AG09309 (cell line): ENCODE measurements at places on chromosomes 2 and 18.
A peak's percentile ranks its signal among the peaks of the same experiment; 100 is the strongest.

DNA sequence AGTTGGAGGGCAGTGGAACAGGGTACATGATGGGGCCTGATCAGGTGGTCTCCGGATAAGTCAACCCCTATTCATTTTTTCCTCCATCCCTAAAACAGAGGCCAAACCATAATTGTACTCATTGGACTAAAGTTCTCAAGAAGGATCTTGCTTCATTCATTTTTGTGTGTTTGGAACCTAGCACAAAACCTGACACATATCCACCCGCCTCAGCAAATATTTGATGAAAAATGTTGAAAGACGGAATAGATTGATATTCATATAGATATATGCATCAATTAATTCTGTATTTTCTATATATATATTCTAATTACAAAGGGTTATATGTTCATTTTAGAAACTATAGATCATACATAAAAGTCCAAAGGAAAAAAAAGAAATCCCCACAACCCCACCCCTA, 21.9 kb downstream of the SLC4A1AP start:
- no peak for DNase-seq

DNA sequence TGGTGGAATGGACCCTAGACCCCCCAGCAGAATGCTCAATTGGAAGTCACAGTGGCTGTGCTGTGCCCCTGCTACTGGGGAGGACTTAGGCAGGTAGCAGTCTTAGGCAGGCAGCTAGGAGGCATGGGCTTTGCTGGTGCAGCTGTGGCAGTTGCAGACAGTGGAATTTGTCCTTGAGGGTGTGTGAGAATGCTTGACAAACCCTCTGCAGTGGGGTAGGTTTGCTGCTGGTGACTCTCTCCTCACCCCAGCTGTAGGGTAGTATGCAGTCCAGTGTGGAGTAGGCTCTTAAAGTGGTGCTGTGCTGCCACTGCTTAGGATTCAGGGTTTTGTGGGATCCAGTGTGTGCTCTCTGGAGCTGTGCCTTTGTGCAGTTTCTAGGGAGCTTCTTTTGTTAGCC, 61.3 kb downstream of the NUP35 start:
- DNase-seq, result no peak

- DNase-seq, result peak; percentile 55
Measured at GRCh38 chr2:226893216-226893615, 57.4 kb downstream of the RHBDD1 start.

GRCh38 chr2:43212931-43213330, 13.5 kb downstream of the ZFP36L2 start:
- no peak for DNase-seq

DNA sequence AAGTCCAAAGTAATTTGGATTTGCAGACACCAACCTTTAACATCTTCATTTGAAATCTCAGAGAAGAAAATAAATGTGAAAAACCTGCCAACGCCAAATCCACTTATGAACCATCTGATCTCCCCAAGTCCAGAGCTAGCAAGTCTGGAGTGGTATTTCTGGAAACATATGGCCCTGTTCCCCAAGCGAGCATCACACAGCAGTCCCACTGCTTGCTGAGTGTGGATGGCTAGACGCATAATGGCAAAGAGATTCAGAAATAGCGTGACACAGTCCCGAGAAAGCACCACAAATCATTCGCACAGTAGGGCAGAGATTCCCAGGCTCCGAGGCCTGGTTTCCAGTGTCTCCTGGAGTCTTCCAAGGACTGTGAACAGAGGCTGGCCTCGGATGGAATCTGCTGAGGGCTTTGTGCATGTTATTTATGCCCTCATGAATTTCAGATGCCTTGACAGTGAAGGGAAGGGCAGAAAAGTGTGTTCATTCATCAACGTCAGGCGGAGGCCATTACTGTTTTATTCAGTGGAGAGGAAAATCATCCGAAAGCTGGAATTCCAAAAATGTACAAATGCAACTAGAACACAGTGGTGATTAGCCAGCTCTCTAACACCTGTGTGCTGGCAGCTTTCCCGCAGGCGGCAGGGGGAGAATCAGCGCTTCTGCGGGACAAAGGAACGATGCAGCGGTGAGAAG, 417.0 kb downstream of the EIPR1 start:
- no peak for DNase-seq
